ENCODE measurements at places on chromosomes 7 and 10.

DNA sequence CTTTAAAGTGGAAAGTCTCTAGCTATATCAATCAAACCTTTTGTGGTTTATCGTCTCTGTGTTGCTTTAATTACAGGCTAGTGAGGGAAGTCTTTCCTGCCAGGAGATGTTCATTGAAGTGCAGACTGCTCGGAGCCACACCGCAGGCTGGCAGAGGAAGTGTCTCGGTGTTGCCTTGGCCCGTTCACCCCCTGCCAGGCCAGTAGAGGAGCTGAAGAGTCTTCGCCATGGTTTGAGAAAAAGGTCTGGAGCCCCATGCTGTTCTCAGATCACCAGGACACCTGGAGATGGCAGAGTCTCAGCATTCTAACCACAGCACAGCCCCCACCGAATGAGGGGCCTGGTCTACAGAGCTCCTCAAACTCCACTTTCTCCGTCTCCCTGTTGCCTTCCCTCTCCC is 275.9 kb upstream of the PLPP4 start:
- DNase-seq: no peak

GRCh38 chr10:102347236-102347828 is 48.2 kb upstream of the NFKB2 start:
- DNase-seq: no peak

GRCh38 chr7:30598121-30598876 is 3.6 kb downstream of the GARS1 start:
- no peak for DNase-seq

GRCh38 chr10:59872892-59873463 is 33.4 kb downstream of the CCDC6 start:
- DNase-seq: no peak

DNA sequence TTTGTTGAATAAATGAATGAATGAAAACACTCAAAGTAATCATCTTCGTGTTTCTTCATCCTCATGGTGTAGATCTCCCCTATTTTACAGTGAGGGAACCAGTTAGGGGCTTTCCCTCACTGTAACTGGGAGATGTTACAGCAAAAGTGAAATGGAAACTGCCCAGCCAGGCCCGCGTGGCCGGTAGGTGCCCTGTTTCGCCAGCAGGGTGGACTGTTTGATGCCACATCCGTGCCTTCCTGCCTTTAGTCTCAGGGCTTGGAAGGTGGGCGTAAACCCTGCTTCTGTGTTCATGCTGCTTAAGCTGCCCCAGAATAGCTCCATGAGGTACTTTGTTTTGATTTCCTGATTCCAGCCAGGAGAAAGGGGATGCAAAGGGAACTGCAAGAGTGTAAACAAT is 268.8 kb downstream of the PLXNA4 start:
- DNase-seq: no peak

GRCh38 chr7:127758105-127758504 is 106.1 kb downstream of the SND1 start:
- no peak for DNase-seq

- DNase-seq: no peak
These were observed 67.8 kb downstream of the MICALL2 start for GRCh38 chr7:1391449-1391848.

- DNase-seq: no peak
These were observed 548 bp downstream of the AGAP3 start for GRCh38 chr7:151086802-151087244.
